ENCODE measurements at places on chromosomes 7 and 10.

DNA sequence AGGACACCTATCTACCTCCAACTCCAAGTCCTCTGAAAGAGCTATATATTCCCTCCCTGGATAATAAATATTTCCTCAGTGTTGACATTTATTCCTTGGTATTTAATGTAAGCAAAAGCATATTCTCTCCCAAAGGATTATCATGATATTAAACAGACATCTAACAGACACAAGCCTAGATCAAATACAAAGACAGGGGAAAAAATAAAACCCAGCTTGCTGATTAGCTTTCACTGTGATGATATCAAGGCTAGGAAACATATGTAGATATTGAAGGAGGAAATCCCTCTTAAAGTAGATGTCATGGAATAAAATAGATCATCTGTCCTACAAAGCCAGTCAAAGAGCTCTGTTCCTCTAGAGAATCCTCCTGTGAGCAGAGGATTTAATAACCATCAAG lies 95.2 kb downstream of the CRPPA start:
- DNase-seq = no peak

GRCh38 chr7:71752171-71752935 lies 620.4 kb downstream of the GALNT17 start:
- DNase-seq = peak; percentile 91

- DNase-seq = no peak
Measured at GRCh38 chr7:155198901-155199845, 98.5 kb upstream of the INSIG1 start.

DNA sequence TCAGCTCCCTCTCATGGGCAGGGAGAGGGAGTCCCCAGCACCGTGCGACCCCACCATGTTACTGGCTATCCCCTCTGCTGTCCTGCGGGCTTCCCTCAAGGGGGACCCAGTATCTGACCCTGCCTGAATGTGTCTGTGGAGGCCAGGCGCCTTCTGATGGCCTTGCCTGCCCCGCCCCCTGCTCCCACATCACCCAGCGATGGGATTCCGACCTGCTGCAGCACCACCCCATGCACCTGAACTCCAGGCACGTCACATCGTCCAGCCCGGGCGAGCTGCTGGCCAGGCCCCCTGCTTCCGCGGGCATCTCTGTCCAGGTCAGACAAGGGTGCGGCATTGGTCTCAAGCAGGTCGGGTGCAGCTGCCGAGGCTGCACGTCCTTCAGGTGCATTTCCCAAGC lies 19.0 kb downstream of the LRRC27 start:
- no peak for DNase-seq

DNA sequence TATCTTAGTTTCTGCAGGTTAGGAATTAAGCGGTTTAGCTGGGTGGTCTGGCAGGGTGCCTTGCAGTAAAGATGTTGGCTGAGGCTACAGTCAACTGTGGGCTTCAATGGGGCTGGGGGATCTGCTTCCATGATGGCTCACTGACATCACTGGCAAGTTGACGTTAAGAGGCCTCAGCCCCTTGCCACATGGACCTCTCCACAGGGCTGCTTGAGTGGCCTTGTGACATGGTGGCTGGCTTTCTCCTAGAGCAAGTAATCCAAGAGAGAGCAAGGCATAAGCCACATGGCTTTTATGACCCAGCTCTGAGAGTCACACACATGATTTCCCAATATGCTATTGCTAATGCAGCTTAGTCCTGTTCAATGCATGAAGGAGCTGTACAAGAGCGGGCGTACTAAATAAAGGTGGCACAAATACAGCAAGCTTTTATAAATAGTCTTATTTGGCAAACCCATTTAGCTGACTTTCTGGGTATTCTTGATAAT lies 109.1 kb downstream of the SEPTIN7 start:
- no peak for DNase-seq

- no peak for DNase-seq
Measured at GRCh38 chr10:28769091-28769604, 91.8 kb downstream of the BAMBI start.

GRCh38 chr7:55249332-55249731 lies 115.8 kb upstream of the LANCL2 start:
- no peak for DNase-seq

DNA sequence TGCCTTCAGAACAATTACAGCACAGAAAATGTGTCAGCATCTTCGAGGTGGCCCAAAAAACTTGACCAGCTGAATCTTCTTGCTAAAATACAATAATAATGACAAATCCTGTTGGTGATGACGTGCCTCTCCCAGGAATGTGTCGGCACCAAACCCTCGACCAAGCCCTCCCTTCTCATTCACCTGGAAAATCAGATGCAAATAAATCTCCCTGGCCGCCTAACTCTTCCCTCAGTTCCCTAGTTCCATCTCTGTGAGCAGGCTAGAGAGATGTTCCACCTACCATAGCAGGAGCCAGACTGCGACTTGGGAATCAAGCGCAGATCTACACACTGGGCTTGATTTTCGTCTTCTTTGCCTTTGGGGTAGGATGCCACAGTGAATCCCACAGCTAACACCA lies 4.1 kb downstream of the PRSS1 start:
- no peak for DNase-seq

DNA sequence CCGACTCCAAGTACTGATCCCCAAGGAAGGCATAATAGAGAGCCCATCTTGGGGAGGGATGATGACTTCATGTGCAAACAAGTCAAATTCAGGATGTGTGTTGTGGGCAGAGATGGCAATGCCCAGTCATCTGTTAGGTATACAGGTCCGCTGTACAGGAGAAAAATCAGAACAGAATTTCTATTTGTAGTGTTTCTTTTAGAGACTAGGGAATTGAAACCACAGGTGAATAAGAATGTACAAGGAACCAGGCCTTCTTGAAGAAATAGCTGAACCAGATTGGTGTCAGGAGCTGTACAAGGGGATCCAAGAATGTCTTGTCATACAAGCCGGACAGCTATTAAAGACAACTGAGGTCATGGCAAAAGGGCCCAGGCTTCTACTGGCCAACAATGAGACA lies 147.9 kb downstream of the PFKFB3 start:
- no peak for DNase-seq

DNA sequence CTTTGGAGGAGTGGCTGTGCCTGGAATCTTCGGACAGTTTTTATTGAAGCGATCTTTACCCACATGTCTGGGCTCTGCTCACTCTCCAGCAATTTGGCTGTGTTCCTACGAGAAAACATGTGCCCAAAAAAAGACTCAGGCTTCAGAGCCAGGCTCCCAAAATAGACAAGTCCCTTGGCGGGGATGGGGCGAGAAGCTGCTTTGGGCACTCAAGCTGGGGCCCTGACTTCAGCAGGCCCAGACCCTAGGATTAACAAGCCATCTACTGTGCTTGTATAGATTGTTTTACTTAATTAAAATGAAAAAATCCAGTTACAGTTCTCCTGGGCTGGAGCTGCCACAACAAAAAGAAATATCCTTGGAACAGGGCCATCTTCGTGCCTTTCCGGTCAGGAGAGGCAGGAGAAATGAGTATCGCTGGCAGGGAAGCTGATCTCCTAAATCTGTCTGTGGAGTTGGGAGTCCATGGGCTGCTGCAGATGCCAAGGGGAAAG lies 51.4 kb upstream of the PDCD4 start:
- no peak for DNase-seq

GRCh38 chr7:86645225-86645608 lies 1.5 kb downstream of the GRM3 start:
- peak; percentile 30 for DNase-seq

DNA sequence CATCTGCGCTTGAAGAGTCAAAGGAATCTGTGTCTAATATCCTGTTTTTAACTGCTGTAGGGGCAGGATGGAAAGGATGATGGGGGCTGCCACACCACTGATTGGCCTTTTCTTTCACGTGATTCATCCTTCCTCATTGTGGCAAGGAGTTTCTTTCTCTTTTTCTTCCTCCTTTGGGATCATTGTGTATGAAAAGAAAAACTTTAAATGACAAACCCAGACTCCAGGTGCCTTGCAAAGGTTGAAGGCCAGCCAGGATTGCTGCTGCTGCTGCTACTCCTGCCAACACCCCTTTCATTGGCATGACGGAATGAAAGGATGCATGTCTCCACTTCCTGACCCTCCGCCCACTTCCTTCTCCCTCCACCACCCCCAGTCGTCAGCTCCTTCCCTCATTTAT lies 6.5 kb upstream of the OIT3 start:
- peak; percentile 78 for DNase-seq

- no peak for DNase-seq
Measured at GRCh38 chr10:132974249-132974796, 32.0 kb upstream of the CFAP46 start.

DNA sequence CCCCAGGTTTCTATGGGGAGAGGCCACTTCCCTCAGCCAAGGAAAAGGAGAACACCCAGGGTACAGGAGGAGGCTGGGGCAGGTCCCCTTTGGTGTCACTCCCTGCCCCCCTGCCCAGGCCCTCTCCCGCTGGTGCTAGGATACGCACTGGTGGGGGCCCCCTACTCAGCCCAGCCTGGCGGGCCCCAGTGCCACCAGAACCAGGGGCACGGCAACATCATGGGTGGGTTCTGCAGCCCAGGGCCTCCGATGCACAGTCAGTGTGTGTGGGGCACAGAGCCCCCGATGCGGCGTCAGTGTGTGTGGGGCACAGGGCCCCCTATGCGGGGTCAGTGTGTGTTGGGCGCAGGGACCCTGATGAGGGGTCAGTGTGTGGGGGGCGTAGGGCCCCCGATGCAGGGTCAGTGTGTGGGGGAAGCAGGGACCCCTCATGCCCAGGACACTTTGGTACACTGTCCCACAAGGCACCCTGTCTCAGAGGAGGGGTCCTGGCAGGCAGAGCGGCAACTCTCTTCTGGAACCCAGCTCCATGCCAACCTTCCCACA lies 23.1 kb upstream of the ZNF735 start:
- DNase-seq = no peak

GRCh38 chr7:114843102-114843501 lies 78.8 kb upstream of the MDFIC start:
- peak; percentile 17 for DNase-seq

DNA sequence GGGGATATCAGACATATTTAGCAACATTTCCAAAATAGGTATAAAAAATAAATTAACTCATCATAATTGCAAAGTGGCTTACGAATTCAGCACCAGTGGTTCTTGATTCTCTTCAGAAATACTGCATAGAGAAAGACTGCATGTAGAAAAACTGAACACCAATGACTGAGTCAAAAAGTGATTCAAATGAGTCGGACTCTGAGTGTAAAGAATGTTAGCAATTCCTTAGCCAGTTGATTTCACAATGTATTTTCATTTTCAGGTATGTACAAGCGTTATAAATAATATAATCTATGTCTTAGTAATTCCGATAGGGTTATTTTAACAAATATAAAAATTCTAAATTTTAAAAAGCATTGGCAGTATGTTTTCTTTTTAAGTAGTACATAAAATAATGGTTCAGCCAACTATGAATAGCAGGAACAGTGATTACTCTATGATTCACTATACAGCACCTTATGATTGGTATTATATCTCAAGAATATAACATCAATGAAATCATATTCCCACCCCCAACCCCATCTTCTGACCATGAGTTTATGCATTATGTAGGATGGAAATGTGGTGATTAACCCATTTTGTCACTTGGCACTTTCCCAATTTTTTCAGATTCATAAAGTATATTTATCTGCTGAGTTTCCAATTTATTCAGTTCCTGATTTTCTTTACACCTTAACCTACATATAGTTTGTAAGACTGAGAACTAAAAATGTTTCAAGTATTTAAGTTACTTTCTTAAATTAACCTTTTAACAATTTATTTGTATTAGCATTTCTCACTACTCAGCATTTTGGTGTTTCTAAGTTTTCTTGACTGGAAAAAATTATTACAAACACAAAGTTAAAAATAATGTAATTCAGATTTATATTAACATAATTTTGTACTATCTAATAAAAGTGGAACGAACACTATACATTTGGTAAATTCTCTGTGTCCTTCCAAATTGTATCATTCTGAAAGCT lies 33.9 kb downstream of the DNAJC1 start:
- no peak for DNase-seq

- DNase-seq = no peak
Measured at GRCh38 chr7:158657189-158657746, 47.3 kb downstream of the NCAPG2 start.

DNA sequence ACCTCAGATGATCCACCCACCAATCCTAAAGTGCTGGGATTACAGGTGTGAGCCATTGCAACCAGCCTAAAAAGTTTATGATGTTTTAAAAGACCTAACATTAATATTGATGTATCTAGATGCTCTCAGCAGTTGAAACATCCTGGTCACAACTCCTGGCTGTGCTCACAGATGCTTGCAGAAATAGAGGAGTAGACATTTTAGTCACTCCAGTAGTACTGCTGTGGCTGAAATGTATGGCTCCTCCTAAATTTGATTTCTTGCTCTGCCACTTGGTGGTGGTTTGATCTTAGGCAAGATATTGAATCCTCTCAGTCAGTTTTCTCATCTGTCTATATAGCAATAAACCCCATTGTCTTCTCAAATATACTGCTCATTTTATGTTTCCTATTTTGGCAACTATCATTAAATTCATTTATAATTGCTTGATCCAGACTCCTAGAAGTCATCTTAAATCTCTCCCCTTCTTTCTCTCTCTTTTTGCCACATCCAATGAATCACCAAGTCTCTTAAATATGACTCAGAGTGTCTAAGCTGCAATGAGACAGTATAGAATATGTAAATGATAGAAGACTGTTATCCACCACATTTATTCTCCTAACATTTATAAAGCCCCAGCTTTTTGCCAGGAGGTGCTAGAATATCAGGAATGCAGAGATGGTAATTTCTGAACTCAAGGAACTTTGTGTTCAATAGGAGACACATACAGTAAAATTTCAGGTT lies 78.1 kb upstream of the NRBF2 start:
- no peak for DNase-seq

- DNase-seq = no peak
Measured at GRCh38 chr7:155705623-155706360, 61.3 kb downstream of the RBM33 start.

DNA sequence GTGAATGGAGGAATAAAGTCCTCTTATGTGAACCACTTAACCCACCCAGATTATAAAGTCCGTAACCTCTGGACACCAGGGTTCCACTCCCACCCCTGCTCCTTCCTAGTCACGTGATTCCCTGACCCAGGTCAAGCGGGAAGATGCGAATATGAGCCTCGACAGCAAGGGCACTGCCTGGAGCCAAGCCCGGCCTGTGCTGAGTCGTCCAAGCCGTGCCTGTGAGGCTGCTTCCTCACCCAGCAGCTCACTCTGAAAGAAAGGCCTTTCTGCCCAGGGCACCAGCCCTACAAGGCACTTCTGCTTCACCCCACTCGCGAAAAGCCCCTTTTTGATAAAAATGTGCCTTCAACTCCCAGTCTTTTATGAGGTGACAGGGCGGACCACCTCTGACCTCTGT lies 85.8 kb downstream of the CYTH3 start:
- DNase-seq = no peak

GRCh38 chr7:77226357-77226839 lies 26.8 kb upstream of the FGL2 start:
- DNase-seq = no peak

- no peak for DNase-seq
Measured at GRCh38 chr7:45697576-45698136, 123.5 kb downstream of the ADCY1 start.

GRCh38 chr10:11010582-11010981 lies 7.1 kb upstream of the CELF2 start:
- DNase-seq = no peak

Data from GM23338 (cell line).